ENCODE measurements at places on chromosomes 13 and 19.

DNA sequence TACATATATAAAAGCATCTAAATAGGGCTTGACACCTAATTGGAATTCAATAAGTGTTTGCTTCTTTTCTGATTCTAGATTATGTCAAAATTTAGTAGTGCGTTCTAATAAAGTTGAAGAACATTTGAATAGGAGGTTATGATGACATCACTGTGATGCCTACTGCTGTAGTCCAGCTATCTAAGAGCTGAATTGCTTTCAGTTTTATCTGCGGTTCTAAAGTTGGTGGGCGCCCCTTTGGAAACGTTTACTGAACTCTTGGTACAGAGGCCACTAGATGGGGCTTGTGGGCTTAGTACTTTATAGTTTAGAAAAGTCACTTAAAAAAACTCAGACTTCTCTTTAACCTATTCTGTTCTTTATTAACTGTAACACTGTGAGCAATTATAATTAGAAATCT is 776.9 kb downstream of the GPC5 start:
- DNase-seq: peak; percentile 18

GRCh38 chr13:97425590-97425989 is 8.4 kb upstream of the RAP2A start:
- no peak for DNase-seq

DNA sequence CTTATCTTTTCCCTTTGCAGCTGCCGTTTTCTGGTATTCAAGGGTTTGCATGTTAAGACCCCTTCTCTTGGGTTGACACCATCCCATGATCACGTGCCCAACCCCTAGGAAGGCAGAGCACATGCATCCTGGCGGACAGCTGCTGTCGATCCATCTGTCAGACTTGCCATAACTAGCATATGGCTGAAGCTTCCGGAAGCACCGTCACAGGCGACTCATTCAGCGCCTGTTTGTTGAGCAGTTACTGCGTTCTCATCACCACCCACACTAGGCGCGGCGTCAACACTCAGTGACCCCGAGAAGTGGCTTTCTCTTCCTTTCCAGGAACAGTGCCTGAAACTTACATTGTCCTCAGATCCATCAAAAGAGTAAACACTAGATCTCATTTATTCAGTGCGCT is 93.6 kb downstream of the SOX1 start:
- no peak for DNase-seq

DNA sequence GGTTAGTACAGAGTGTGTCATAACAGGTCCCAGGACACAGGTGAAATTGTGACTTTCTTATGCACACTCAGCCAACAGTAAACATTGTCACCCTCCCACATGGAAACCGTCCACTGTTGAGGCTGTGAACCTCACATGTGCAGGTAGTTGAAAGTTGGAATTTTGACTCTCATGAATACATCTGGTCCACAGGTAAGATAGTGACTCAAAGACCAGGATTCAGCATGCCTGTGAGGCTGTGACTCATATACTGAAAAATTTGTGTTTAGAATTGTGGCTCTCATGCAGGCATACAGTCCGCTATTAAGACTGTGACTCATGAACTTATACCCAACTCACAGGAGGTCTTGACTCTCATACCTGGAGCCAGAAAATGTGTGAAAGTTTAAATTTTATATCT is 67.8 kb downstream of the ZNF728 start:
- DNase-seq: no peak

Data from NCI-H446 treated with DMSO at 0.1 percent for 48 hours (cell line).